Stimulated activated CD8-positive, alpha-beta memory T cell treated with anti-CD3 and anti-CD28 coated beads, Interleukin-7, amount 100 ng/mL, for 1 hour (primary cell): ENCODE measurements at places on chromosomes 6 and 20.

- DNase-seq: no peak
These were observed 7.9 kb downstream of the TUBB start for GRCh38 chr6:30727920-30728553.

DNA sequence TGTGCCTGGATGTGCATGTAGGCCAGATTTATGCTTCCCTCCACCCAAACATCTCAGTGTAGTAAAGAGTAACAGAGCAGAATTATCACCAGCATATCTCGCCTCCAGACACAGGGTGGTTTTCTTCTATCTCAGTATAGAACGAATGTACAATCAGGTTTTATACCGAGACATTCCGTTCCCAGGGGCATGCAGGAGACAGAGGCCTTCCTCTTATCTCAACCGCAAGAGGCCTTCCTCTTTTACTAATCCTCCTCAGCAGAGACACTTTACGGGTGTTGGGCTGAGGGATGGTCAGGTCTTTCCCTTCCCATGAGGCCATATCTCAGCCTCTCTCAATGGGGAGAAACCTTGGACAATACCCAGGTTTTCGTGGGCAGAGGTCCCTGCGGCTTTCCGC lies 36.4 kb upstream of the MC3R start:
- DNase-seq: no peak

GRCh38 chr6:9121549-9121948 lies 686.2 kb upstream of the SLC35B3 start:
- no peak for DNase-seq

- DNase-seq: no peak
These were observed 34.1 kb downstream of the TRMT11 start for GRCh38 chr6:126020305-126021050.

- no peak for DNase-seq
These were observed 10.8 kb upstream of the NNAT start for GRCh38 chr20:37510226-37510625.

GRCh38 chr20:41609474-41609873 lies 8.7 kb downstream of the CHD6 start:
- no peak for DNase-seq

GRCh38 chr6:89162047-89162371 lies 16.2 kb downstream of the PM20D2 start:
- DNase-seq: no peak
